GM03348 (cell line): ENCODE measurements at places on chromosomes 6 and 20.

DNA sequence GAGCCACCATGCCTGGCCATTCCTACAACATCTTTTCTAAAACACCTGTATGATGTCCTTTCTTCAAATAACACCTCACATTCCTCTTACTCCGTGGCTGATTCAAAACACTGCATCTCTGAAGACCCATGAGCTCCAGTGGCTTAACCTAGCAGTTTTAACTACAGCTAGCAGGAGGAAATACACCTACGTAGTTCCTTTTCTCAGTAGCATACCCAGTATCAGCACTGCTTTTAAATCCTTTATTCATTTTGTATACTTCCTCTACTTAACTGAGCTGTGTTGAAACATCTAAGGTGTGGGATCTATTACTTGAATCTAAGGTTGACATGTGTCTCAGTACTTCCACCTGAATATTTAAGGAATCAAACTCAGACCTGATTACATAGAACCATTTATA lies 113.6 kb upstream of the CCDC28A start:
- no peak for DNase-seq

GRCh38 chr20:13554706-13555105 lies 84.0 kb downstream of the TASP1 start:
- DNase-seq, result no peak

DNA sequence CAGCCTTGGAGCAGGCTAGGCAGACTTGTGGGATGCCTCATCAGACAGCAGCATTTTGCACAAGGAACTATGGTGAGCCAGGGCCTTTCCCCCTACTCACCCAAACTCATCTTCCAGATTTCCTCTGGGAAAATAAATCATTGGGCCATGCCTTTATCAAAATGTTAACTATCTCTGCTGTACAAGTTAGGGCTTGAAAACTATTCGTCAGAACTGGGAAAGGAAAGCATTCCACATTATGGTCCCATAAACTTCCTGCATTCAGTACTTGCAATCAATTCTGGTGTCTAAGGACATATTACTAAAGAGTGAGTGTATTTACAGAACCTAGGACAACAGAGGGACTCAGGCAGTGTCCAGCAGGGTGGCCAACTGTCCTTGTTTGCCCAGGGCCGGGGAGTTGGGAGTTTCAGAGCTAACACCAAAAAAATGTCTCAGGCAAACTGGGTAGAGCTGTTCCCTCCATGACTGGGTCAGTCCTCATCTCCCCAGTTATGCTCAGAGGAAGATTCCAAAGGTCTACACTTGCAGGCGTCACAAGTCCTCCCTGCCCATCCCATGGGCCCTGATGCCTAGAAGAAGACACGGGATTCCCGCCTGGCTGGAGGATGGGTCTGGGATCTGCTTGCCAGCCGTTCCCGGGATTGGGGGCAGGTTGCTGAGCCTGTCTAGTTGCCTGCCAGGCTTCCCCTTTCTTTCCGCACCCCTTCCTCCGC lies 72.2 kb downstream of the SLC22A3 start:
- no peak for DNase-seq

DNA sequence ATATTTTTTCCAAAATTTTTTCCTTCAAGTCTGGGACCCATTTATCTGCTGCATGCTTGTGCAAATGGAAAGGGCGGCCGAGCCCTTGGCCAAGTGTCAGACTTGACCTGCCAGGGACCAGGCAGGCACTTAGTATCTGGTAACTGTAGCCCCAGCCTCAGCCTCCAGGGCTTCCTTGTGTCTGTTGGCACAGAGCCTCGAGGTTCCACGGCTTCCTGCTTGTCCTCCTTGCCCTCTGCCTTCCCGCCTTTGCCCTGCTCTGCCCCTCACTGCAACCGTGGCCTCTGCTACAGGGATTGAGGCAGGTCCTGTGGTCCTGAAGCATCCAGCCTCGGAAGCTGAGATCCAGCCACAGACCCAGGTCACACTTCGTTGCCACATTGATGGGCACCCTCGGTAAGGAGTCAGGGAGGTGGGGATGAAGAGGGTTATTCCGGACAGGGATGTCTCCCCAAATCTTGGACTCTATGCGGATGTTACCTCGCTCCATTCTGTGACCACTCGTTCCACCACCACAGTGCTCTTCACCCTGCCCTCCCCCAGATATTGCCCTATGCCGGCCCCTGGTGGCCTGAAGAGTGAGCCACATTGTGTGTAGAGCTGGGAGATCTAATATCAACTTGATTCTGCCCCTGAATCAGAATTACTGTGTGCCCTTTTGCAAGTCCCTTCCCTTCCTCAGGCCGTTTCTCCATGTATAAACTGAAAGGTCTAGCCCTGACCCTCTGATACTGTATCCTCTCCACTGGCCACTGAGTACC lies 41.5 kb upstream of the SRF start:
- peak; percentile 78 for DNase-seq

GRCh38 chr6:292506-293192 lies 362 bp downstream of the DUSP22 start:
- DNase-seq, result no peak

GRCh38 chr6:134437376-134437775 lies 119.5 kb upstream of the SGK1 start:
- DNase-seq, result no peak

DNA sequence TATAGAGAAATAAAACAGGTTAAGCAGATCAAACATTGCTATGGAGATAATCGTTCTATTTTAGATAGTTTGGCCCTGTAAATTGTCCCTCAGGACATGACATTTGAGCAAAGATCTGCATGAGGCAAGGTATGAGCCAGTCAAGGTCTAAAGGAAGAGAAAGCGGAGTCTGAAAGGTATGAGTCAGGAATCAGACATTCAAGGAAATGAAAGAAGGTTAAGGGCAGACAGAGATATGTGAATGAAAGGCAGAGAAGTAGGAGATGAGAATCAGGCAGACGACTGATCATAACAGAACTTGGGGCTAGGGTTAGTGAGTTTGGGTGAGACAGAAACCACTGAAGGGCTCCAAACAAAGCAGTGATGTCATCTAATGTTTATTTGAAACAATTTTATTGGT lies 775.8 kb downstream of the MAFB start:
- no peak for DNase-seq

DNA sequence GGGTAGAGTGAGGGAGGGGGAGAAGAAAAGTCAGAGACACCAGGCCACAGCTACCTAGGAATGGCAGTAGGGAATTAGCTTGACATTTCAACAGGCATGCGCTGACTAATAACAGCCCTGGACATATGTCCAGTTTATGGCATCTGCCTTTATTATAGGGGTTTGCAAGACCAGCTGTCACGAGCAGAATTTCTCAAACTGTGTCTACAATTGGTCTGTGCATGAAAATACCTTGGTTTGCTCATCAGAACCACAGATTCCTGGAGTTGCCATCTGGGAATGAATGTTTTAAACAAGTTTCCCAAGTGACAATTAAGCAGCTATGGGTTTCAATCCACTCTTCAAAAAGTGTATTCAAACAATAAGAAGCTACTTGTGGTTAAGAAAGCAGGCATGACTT lies 110.3 kb upstream of the ENPP5 start:
- no peak for DNase-seq
